Right cardiac atrium (tissue), 5 donors: ENCODE measurements at places on chromosomes 5 and 9. TPM values are rescaled to one million over a fixed set of nuclear protein-coding genes. Genes with fewer than 3 reads are reported as not detected.

DNA sequence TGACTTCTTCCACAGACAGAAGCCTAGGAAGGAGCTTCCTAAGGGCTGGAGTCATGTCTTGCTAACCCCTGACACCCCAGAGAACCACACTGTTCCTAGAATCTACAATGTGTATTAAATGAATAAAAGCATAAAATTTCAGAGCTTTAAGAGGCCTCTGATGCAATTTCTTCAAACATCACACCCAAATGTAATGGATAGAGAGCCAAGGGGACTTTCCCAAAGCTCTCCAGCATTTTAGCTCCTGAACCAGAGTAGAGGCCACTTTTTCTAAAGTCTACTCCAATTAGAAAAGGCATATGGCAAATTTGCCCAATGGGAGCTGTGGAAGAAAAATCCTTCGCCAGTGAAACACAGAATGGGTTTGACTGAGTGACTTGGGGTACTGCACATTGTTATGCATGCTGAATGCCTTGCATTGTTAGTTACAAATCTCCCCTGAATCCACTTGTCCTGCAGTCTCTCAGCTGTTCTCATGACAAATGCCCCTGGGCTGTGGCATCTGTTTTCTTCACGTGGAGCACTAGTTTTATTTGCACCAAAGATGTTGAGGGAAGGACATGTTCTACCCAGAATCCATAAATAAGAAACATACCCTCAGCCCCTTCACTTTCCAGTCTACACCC lies 334.0 kb downstream of the ASTN2 start:
- no peak for DNase-seq

DNA sequence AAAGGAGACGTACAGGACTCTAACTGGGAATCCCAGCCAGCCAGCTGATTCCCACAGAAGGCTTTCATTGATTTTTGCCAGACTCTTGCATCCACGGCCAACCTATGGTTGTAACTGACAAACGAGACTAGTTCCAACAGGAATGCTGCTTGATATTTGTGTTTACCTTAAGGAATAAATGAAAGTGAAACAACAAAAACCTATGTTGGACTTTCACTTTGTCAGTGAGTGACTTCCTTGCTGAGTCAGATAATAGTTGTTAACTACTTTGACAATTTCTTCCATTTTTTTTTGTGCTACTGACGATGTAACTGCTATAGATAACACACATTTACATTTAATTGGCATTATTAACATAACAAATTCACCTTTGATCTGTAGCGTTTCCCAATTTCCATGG lies 63.4 kb upstream of the LRRTM2 start:
- no peak for DNase-seq

MCC gene
- polyA plus RNA-seq: 6.9 TPM

- no peak for DNase-seq
These were observed 54.5 kb downstream of the MAN2A1 start for GRCh38 chr5:109744261-109744660.

CTSL gene
- polyA plus RNA-seq: 150 TPM
